Naive thymus-derived CD4-positive, alpha-beta T cell (primary cell): ENCODE measurements at places on chromosomes 6 and 20. TPM values are rescaled to one million over a fixed set of nuclear protein-coding genes. Genes with fewer than 3 reads are reported as not detected.

DNA sequence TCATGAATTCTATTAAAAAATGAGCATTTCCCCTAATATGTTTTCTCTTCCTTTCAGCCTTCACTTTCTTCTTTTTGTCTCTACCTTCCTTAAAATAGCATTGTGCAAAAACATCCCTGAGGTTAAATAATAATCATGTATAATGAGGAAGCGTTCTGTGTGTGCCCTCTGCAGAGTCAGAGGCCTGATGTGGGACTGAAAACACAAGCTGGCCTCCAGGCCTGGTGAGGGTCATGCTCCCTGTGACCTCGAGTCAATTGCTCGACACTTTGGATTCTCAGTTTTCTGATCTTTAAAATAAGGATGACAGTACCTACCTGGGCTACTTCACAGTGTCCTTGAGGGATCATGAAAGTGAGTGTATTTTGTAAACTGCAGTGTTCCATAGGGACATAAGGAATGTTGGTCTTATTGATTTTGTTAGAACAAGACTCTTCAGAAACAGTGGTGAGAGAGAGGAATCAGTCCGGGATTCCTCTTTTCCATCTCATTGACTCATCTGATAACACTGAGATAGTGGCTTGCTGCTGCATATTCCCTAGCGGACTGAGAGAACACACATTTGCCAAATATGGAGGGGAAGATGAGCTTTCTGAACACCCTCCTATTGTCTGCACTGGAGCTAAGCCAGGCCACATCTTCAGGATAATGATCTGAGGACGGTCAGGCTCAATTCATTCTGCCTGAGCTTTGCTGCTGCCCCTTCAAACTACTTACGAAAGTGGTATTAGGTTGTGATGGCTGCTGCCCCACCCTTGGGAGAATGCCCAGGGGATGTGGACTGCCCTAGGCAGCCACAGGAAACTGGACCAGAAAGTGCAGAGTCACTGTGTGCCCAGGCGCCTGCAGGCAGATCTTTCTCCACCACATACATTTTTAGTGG is 39.6 kb upstream of the PDE7B start:
- no peaks in the 10 kb centered on the region for H3K36me3 ChIP-seq
- DNase-seq: no peak
- no peak overlapping the region for H3K27ac ChIP-seq
- no peaks in the 10 kb centered on the region for H3K4me1 ChIP-seq
- no peak overlapping the region for H3K4me3 ChIP-seq

DNA sequence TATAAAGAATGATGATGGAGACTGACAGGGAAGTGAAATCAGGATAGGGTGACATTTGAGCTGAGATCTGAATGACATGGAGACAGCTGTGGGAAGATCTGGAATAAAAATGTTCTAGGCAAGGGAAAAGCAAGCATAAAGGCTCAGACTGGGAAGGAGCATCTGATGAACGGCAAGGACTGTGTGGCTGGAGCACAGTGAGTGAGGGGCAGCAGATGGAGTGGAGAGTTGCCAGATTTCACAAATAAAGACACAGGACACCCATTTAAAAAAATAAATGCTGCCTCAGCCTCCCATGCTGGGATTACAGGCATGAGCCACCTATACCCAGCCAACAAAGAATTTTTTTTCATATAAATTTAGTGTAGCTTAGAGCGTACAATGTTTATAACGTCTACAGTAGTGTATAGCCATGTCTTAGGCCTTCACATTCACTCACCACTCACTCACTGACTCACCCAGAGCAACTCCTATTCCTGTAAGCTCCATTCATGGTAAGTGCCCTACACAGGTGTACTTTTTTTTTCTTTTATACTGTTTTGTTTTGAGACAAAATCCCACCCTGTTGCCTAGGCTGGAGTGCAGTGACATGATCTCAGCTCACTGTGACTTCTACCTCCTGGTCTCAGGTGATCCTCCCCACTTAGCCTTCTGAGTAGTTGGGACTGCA is 2.4 kb upstream of the ZBTB24 start:
- H3K4me3 ChIP-seq: no peak overlapping the region
- no peak for DNase-seq
- H3K36me3 ChIP-seq: peaks cover 7% of the 10 kb centered on the region

GRCh38 chr6:24231438-24231977 is 105.5 kb downstream of the NRSN1 start:
- no peak overlapping the region for H3K4me3 ChIP-seq
- no peaks in the 10 kb centered on the region for H3K36me3 ChIP-seq
- H3K27me3 ChIP-seq: no peaks in the 10 kb centered on the region
- no peak overlapping the region for H3K27ac ChIP-seq
- H3K4me1 ChIP-seq: no peaks in the 10 kb centered on the region

- no peaks in the 10 kb centered on the region for H3K36me3 ChIP-seq
- H3K27me3 ChIP-seq: no peaks in the 10 kb centered on the region
- no peak overlapping the region for H3K4me3 ChIP-seq
- H3K27ac ChIP-seq: no peak overlapping the region
Observed at GRCh38 chr6:64861039-64861651, 845.9 kb downstream of the EYS start.

The ID4 gene
- total RNA-seq: not detected

DNA sequence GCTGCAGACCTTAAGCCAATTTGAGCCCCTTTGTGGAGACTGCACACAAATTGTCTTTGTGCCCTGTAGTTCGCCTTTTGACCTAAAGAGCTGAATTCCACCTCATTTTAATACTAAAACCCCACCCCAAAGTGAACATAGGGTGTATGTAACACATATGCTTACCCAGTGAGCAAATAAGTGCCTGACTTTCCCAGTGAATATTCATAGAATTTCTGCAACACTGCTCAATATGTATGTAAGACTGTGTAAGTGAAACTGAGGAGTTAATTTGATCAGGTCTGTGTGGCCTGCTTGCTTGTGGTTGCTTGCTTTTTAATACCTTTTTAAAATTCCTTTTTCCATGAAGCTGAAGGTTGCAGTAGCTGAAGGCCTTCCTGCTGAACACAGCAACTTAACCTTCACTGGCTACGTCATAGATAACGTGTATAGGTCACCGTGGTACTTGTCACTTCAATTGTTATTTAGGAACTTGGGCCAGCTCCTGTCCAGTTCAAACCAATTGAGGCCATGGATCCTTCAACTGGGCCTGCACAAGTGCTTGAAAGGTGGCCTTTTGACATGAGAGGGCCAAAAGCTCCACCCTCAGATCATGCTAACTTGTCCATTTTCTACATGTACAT is 131.7 kb upstream of the BTBD3 start:
- H3K27me3 ChIP-seq: no peaks in the 10 kb centered on the region
- H3K27ac ChIP-seq: no peak overlapping the region
- no peaks in the 10 kb centered on the region for H3K4me1 ChIP-seq
- no peak for DNase-seq
- H3K4me3 ChIP-seq: no peak overlapping the region
- no peaks in the 10 kb centered on the region for H3K36me3 ChIP-seq

- DNase-seq: no peak
- no peak overlapping the region for H3K27ac ChIP-seq
- no peaks in the 10 kb centered on the region for H3K27me3 ChIP-seq
- peaks cover 8% of the 10 kb centered on the region for H3K4me1 ChIP-seq
- peaks cover 5% of the 10 kb centered on the region for H3K36me3 ChIP-seq
Observed at GRCh38 chr20:35820715-35821114, 48.9 kb downstream of the PHF20 start.

DNA sequence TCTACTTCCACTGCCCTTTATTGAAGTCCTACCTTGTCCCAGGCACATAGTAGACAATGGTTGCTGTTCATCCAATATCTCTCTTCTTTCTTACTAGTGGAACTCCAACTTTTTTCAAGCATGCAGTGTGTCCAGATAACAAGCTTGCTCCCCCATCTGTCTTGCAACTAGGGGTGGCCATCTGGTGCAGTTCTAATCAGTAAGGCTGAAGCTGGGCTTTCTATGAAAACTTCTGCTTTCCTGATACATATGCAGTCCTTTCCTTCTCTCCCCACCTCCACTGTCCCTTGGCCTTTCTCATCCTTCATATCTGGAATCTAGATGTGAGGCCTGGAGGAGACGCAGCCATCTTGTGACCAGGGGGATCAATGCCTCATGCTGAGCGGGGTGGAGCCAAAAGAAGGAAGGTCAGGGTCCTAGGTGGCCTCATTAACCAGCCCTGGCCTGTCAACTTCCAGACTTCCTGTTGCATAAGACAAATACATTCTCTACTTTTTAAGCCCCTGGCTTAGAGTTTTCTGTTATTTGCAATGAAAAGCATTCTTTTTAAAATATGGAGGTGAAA is 59.6 kb upstream of the ZFP64 start:
- no peak overlapping the region for H3K4me3 ChIP-seq
- no peaks in the 10 kb centered on the region for H3K27me3 ChIP-seq
- DNase-seq: no peak
- H3K27ac ChIP-seq: no peak overlapping the region
- H3K4me1 ChIP-seq: no peaks in the 10 kb centered on the region

- peaks cover 10% of the 10 kb centered on the region for H3K36me3 ChIP-seq
- H3K27ac ChIP-seq: no peak overlapping the region
- no peak for DNase-seq
Observed at GRCh38 chr6:34875292-34876213, 12.3 kb downstream of the TAF11 start.

GRCh38 chr20:52596256-52596655 is 375.9 kb upstream of the TSHZ2 start:
- DNase-seq: no peak
- H3K27ac ChIP-seq: no peak overlapping the region
- no peaks in the 10 kb centered on the region for H3K36me3 ChIP-seq
- H3K4me1 ChIP-seq: no peaks in the 10 kb centered on the region
- H3K27me3 ChIP-seq: no peaks in the 10 kb centered on the region
